Upper lobe of left lung (tissue), 6 donors: ENCODE measurements at places on chromosomes 3 and 15.

- H3K4me1 ChIP-seq: no peaks in the 10 kb centered on the region
- no peak overlapping the region for H3K4me3 ChIP-seq
- no peaks in the 10 kb centered on the region for H3K36me3 ChIP-seq
- no peaks in the 10 kb centered on the region for H3K27me3 ChIP-seq
- no peak overlapping the region for H3K27ac ChIP-seq
Measured at GRCh38 chr3:108838436-108838835, 15.8 kb downstream of the TRAT1 start.

GRCh38 chr3:178474526-178474925, 61.7 kb upstream of the KCNMB2 start:
- H3K4me3 ChIP-seq: no peak overlapping the region
- DNase-seq: no peak
- no peaks in the 10 kb centered on the region for H3K4me1 ChIP-seq
- H3K27ac ChIP-seq: no peak overlapping the region
- H3K27me3 ChIP-seq: no peaks in the 10 kb centered on the region

DNA sequence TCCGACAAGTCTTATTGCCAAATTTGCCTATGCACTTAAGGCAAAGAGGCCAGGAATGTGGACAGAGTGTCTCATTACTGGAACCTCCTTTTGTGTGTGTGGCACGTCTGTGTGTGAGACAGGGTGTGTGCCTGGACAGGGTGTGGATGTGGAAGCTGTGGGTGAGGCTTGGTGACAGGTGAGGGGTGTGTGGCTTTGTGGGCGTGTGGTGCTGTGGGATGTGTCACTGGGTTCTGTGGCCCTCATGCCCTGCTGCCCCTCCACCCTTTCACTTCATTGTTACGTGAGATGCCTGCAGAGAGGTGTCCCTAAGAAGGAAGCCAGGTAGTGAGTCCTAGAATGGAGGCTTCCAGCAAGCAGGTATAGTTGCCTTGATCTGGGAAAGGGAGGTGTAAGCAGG, 244.0 kb upstream of the CHRNA7 start:
- DNase-seq: no peak
- no peaks in the 10 kb centered on the region for H3K4me1 ChIP-seq
- H3K36me3 ChIP-seq: no peaks in the 10 kb centered on the region
- no peaks in the 10 kb centered on the region for H3K27me3 ChIP-seq
- no peak overlapping the region for H3K27ac ChIP-seq
- H3K4me3 ChIP-seq: no peak overlapping the region

DNA sequence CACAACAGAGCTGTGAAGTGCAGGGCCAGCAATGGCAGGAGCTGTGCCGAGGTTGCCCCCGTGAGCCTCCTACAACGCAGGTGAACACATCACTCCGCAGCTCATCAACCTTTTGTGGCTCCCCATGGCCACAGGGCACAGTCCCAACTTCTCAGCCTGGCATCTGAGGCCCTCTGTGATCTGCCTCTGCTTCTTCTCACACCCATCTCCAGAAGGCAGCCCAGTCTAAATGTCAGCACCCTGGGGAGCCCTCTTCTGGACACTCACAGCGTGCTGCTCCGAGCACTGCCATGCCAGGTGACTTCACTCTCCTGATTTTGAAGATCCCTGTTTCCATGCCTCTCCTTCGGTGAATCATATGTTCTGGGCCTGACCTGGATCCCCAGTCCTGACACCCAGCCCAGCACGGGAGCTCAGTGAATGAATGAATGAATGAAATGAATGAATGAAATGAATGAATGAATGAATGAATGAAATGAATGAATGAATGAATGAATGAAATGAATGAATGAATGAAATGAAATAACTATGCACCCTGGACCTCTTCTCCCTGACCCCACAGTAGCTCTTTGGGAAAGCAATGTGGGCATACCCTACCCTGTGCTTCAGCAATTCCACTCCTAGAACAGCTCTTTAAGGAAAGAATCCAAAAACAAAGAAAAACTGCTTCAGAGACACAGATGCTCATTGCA, 17.9 kb upstream of the SKIC8 start:
- H3K36me3 ChIP-seq: no peaks in the 10 kb centered on the region
- no peak overlapping the region for H3K27ac ChIP-seq
- no peaks in the 10 kb centered on the region for H3K4me1 ChIP-seq
- no peak overlapping the region for H3K4me3 ChIP-seq
- no peak for DNase-seq

GRCh38 chr3:155701882-155702465, 42.9 kb downstream of the PLCH1 start:
- H3K36me3 ChIP-seq: no peaks in the 10 kb centered on the region
- no peaks in the 10 kb centered on the region for H3K27me3 ChIP-seq
- no peak overlapping the region for H3K4me3 ChIP-seq
- peaks cover 9% of the 10 kb centered on the region for H3K4me1 ChIP-seq
- DNase-seq: no peak

DNA sequence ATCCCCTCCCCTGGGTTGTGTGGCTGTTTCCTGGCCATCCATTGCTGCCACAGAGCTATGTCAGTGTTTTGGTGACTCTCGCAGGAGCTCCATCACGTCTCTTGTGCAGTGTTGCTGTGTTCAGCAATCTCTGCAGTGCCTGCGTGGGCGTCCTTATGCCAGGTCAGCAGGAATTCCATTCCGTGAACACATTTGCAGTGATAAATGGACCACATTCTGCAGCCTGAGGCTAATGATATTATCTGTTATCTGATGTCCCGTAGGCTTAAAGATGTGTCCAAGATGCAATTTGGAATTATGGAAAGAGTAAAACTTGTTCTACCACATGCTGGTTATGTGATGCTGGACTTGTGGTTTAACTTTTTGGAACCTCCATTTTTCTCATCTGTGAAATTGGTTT, 25.5 kb upstream of the COL6A6 start:
- H3K4me3 ChIP-seq: no peak overlapping the region
- H3K27ac ChIP-seq: no peak overlapping the region
- no peaks in the 10 kb centered on the region for H3K4me1 ChIP-seq
- DNase-seq: no peak

DNA sequence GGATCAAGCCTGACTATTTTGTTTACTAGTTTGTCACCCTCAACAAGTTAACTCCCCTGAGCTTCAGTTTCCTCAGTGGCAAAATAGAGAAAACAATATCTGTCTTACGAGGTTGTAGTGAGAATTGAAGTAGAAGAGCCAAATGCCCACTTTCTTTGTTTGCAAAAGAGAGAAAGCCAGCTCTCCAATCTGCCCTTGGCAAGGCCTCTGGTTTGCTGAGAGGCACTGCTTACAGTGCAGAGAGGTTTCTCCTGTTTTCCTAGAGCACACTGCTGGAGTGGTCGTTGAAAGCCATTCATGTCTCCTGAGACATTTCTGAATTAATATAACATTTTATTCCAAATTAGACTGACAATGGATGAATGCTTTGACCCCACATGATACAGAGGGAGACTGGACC, 260.5 kb upstream of the IGF1R start:
- H3K4me1 ChIP-seq: no peaks in the 10 kb centered on the region
- H3K27me3 ChIP-seq: no peaks in the 10 kb centered on the region
- no peaks in the 10 kb centered on the region for H3K36me3 ChIP-seq
- no peak for DNase-seq

DNA sequence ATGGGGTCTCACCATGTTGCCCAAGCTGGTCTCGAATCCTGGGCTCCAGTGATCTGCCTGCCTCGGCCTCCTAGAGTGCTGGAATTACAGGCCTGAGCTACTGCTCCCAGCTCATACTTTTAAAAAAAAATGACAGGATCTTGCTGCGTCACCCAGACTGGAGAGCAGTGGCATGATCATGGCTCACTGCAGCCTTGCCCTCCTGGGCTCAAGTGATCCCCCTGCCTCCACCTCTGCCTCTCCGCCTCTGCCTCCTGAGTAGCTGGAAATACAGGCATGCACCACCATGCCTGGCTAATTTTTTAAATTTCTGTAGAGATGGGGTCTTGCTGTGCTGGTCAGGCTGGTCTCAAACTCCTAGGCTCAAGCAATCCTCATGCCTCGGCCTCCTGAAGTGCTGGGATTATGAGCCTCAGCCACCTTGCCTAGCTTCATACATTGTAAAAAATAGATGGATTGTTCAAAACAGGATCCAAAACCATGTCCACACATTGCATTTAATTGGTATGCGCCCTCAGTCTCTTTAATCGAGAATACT, 8.9 kb downstream of the PHLDB2 start:
- peaks cover 24% of the 10 kb centered on the region for H3K4me1 ChIP-seq
- H3K27me3 ChIP-seq: no peaks in the 10 kb centered on the region
- DNase-seq: no peak

GRCh38 chr3:188432802-188433520, 279.0 kb downstream of the LPP start:
- no peak for DNase-seq
- peaks cover 35% of the 10 kb centered on the region for H3K4me1 ChIP-seq
- H3K36me3 ChIP-seq: no peaks in the 10 kb centered on the region
- peak overlapping the region; percentile 55 for H3K27ac ChIP-seq

DNA sequence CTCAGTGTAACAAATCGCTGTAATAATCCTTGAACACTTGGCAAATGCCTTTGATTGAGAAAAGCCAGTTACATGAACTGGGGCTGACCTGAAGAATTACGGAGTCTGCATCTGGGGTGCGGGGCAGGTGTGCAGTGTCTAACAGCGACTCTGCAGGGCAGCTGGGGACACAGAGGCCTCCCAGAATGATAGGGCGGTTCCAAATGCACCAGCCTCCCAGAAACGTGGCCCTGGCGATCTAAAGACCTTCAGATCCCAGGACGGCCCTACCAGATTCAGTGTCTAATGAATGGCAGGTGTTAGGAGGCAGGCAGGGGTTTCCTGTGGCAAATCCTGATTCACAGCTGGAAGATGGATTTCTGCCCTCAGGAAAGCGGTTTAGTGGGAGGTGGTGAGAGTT, 100.5 kb upstream of the RGMA start:
- no peaks in the 10 kb centered on the region for H3K27me3 ChIP-seq
- H3K4me3 ChIP-seq: no peak overlapping the region
- H3K36me3 ChIP-seq: no peaks in the 10 kb centered on the region
- H3K27ac ChIP-seq: no peak overlapping the region
- DNase-seq: no peak
